ENCODE measurements at places on chromosomes 1 and 21.
A peak's percentile ranks its signal among the peaks of the same experiment; 100 is the strongest.

GRCh38 chr1:109866071-109866470 lies 44.6 kb upstream of the CSF1 start:
- DNase-seq: no peak

- DNase-seq: no peak
Observed at GRCh38 chr1:197066719-197067456, at the start of gene F13B. F13B (minus strand) TSS chr1:197067260; CDS start chr1:197067223, 37 bp downstream.

- DNase-seq: no peak
Observed at GRCh38 chr21:45408801-45409261, 3.9 kb downstream of the COL18A1 start.

GRCh38 chr1:115224636-115225035 lies 113.4 kb downstream of the NGF start:
- DNase-seq: no peak

DNA sequence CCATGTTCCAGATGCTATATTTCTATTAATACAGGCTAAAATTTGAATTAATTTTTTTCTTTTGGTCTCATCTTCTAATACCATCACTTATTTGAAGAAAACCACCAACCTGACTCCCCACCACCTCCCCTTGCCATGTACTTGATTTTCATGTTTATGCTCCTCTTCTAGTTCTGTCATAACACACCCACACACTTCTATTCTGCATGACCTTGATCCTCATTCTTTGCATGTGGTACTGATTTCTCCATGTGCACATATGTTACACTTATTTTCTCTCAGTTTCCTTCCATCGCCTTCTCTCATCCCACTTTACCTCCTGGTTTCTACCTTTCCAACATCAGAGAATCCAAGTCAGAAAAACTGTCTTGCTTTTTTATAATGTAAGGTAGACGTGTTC lies 78.9 kb upstream of the ARID1A start:
- no peak for DNase-seq

GRCh38 chr1:196306421-196306820 lies 301.8 kb downstream of the KCNT2 start:
- DNase-seq: no peak

- peak; percentile 78 for DNase-seq
Observed at GRCh38 chr1:156727926-156728598, at the start of gene METTL25B. METTL25B (plus strand) TSS chr1:156728469; CDS start chr1:156729105, 636 bp downstream.

DNA sequence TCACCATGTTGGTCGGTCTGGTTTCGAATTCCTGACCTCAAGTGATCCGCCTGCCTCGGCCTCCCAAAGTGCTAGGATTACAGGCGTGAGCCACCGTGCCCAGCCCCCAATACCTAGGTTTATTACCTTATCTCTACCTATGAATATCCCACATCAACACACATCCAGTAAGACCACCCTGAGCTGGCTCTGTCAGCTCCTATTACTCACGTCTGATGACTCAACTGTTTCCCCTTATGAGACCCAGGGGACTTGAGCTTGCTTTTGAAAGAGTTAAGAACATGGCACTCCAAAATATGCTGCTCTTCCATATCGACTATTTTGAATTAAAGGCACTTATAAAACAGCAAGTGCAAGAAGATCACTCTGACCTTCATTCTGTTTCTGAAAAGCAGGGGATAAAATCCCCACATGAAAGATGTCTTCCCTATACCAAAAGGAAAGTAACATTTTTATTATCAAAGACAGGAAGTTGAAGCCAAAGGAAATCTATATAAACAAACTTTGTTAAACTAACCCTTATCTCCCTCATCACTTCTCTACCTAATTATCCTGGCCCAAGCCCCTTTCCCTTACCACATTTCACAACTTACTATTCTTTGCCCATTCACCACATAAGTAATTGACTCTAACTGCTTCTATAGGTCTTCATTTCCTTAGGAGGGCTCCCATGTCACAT lies 41.3 kb upstream of the OSBPL9 start:
- no peak for DNase-seq

- no peak for DNase-seq
Observed at GRCh38 chr21:45739218-45740087, 95.9 kb downstream of the PCBP3 start.

DNA sequence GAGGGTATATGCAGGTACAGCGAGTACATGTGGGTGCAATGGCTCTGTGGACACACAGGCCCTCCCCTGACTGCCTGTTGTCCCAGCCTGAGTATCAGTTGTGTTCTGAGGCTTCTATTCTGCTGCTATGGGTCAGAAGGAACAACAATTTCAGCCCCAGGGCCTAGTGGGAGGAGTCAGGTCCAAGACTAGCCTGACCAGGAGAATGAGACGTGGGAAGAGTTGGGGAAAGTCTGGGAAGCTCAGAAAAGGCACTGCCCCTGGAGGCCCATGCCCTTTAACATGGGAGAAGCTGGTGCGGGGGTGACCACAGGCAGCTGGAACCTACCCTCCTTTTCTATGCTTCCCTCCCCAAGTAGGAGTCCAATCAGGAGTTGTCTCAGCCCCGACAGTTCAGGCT lies 7.7 kb downstream of the IGSF8 start:
- DNase-seq: no peak

GRCh38 chr21:45971616-45972352 lies 9.8 kb upstream of the COL6A1 start:
- no peak for DNase-seq

DNA sequence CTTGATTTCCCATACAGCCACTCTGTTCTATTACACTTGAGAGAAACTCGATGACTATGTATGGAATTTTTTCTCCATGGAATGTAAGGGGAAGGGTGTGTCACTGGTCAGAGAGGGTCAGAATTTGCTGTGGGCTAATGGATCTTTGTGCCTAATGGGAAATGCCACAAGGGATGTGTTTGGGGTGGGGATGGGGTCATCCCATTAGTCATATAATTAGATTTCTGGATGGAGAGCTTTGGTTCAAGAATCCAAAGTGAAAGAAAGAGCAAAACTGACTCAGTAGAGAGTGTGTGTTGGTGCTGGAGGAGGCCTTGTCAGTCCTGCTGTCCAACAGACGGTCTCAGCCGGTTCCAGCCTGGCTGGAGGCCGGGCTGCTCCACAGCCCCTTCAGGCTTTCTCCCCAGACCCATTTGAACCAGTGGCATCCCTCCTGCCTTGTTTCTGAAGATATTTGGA lies 86.4 kb downstream of the LAMC2 start:
- DNase-seq: no peak

- DNase-seq: no peak
Observed at GRCh38 chr1:184366997-184367396, 19.8 kb upstream of the C1orf21 start.

DNA sequence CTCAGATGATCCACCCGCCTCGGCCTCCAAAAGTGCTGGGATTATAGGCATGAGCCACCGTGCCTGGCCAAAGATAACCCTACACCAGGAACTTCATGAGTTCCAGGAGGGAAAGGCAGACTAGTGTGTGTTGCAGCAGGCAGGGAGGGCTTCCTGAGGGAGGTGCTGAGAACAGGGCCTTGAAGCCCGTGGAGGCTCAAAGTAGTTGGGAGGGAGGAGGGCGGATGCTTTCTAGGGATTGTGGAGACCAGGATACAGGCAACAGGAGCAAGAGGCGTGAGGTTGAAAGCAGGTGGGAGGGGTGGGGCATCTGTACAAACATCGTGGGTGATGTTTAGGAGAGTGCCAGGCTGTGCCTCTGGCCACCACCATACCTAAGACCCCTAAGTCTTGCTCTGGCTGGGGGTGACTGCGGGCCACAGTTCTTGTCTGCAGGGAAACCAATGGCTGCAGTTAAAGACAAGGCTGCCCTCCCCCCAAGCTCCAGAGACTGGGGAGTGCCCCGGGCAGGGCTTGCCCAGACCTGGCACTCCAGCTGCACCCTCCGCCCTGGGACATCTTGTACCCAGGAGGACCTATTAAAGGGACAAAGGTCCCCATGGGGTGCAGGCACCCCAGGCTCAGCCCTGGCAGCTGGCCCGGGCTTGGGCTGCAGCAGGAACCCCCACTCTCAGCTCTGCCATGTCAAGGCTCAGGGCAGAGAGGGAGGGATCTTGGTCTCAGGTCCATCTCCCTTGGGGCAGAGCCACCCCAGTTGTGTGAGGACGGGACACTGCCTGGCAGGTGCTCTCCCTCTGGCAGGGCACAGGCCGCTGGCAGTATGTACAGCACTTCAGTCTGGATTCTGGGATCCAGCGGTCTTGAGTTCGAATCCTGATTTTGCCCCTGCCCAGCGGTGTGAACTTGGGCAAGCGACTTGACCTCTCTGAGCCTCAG lies 22.1 kb upstream of the CASZ1 start:
- DNase-seq: no peak

GRCh38 chr1:215761446-215761845 lies 194.3 kb downstream of the KCTD3 start:
- DNase-seq: no peak

- DNase-seq: no peak
Observed at GRCh38 chr1:205374210-205375078, 17.7 kb upstream of the KLHDC8A start.

DNA sequence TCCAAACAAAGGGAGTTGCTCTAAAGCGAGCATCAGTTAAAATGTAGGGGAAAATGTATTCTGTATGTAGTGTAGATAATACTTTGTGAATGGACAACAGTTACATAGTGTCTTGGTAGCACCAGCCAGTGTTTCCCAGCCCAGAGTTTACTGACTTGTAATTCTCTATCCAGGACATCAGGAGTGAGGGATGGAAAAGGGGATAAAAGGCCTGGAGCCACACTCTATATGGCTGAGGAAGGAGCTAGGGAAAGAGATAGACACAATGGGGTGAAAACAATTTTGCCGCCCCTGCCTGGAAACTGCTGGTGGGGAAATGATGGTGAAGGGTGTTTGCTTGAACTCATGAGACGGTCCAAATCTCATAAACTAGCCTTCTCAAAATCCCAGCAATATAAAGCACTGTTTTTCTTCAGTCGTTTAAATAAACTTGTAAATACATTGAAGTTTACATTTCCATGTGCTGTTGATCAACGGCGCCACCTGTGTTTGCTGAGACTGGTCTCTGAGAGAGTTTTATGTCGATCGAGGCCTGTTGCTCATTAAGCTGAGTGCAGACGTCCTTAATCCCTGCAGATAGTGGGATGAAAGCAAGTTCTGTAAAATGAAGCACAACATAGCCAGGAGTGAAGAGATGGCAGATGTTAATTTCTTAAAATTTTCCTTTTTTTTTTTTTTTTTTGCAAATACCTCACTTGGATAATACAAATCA lies 27.9 kb upstream of the AGO1 start:
- DNase-seq: no peak

GRCh38 chr1:38832370-38832734 lies 27.2 kb downstream of the RRAGC start:
- no peak for DNase-seq

GRCh38 chr1:7753641-7754040 lies 17.5 kb upstream of the VAMP3 start:
- no peak for DNase-seq

DNA sequence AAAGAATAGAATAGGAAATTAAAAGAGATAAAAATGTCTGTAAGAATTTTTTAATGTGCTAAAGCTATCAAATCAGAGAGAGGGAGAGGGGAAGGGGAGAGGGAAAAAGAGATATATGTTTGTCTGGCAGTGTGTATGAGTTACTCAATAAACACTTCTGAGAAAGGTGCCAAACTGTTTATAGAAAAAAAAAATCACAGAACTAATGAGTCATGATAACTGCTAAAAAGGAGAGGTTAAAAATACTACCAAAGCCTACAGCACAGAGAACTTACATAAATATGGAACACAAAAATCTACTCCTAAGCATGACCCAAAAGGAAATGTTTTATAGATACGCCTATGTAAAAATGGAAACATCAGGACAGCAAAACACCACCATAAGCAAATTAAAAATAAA lies 45.4 kb downstream of the SELENOF start:
- DNase-seq: no peak

- no peak for DNase-seq
Observed at GRCh38 chr1:32336963-32337675, 1.1 kb upstream of the MARCKSL1 start.

DNA sequence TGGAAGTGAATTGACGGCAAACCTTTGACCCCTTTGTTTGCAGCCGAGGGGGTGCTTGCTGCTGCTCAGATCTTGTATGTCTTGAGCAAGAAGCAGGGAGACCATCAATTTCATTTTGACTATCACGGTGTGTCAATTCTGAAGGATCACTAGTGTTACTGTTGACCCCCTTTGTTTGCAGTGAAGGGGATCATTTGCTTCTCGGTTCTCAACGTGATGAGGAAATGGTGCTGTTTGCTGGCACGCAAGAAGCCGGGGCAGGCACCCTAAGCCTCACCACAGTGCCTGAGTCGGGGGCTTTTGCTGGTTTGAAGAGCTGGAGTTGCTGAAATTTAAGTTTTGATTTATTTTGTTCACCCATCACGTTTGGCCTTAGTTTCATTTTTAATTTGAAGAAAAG lies 7.5 kb downstream of the RBM15 start:
- no peak for DNase-seq

- no peak for DNase-seq
Observed at GRCh38 chr1:66285618-66286270, 248.2 kb upstream of the SGIP1 start.

GRCh38 chr1:158329733-158330132 lies 1.6 kb downstream of the CD1B start:
- no peak for DNase-seq

DNA sequence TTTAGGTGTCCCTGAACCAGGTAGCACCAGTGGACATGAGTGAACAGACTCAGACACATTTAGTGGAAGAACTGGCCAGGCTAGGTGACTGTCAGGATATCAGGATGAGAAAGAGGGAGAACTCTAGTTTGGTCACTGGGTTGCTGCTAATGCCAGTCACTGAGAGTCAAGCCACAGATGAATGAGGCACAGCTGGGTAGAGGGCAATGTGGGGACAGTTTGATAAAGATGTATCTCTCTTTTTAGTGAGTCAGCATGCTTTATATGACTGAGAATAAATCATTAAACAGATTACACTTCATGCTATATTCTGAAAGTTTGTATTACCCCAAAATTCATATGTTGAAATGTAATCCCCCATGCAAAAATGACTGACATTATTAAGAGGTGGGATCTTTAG lies 87.1 kb downstream of the SELENOF start:
- DNase-seq: no peak

GRCh38 chr1:33420870-33421775 lies 9.8 kb downstream of the PHC2 start:
- no peak for DNase-seq

DNA sequence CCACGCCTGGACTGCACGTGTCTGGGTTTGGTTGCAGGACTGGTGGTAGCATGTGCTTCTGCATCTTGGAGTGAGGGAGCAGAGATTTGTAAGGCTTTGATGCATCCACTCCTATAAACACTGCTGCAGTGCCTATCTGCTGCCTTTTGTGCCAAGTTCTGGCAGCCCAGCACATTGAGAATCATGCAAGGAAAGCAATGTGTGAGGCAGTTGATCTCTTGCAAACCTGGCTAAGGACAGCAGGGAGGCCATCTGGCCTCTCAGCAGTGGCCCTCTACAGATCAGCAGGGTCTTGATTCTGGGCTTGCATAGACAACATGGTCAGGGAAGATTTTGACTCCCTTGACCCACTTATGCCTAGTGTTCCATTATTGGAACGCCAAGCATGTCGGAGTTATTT lies 81.2 kb upstream of the COA6 start:
- DNase-seq: no peak
